ENCODE measurements at places on chromosomes 2 and 18. TPM values are rescaled to one million over a fixed set of nuclear protein-coding genes. Genes with fewer than 3 reads are reported as not detected.

The FAM237A gene
- total RNA-seq, result not detected

The KCNG2 gene
- not detected for total RNA-seq

The ARHGAP15 gene
- 28.4 TPM for total RNA-seq

The PRKD3 gene
- 57.4 TPM for total RNA-seq

The IL1B gene
- total RNA-seq, result 0.26 TPM

- H3K4me1 ChIP-seq, result no peaks in the 10 kb centered on the region
- no peaks in the 10 kb centered on the region for H3K27me3 ChIP-seq
- no peak for DNase-seq
- H3K27ac ChIP-seq, result no peak overlapping the region
- H3K4me3 ChIP-seq, result no peak overlapping the region
- H3K36me3 ChIP-seq, result no peaks in the 10 kb centered on the region
These were observed 508.0 kb downstream of the BCL11A start for GRCh38 chr2:60045456-60045855.

GRCh38 chr18:32078845-32079244 lies 12.8 kb upstream of the RNF138 start:
- H3K4me3 ChIP-seq, result no peak overlapping the region
- H3K27me3 ChIP-seq, result no peaks in the 10 kb centered on the region
- H3K36me3 ChIP-seq, result no peaks in the 10 kb centered on the region
- no peak overlapping the region for H3K27ac ChIP-seq
- no peaks in the 10 kb centered on the region for H3K4me1 ChIP-seq

- H3K27ac ChIP-seq, result no peak overlapping the region
- no peaks in the 10 kb centered on the region for H3K36me3 ChIP-seq
- H3K27me3 ChIP-seq, result no peaks in the 10 kb centered on the region
These were observed 87.7 kb upstream of the LPIN2 start for GRCh38 chr18:3100498-3101132.

All from uterus (tissue), 4 donors.